ENCODE measurements at places on chromosomes 12 and 14.

- no peak for DNase-seq
These were observed 97.6 kb downstream of the GCH1 start for GRCh38 chr14:54805070-54805444.

DNA sequence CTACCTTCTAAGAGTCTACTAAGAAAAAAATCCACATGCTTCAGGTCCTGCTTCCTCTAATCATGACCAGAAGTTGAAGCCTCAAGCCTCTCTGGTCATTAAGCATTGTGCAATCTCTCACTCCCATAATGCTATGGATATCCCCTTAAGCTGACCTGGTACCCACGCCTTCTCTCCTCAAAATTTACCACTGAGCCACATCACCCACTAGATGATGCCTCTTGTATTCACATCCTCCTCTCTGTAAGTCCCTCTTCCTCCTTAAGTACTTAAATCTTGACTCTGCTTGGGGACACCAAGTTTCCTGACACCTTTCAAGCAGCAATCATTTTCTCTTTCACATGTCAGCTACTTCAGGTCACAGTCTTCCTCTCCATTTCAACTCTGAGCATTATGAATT, 9.8 kb downstream of the GALNT4 start:
- no peak for DNase-seq

DNA sequence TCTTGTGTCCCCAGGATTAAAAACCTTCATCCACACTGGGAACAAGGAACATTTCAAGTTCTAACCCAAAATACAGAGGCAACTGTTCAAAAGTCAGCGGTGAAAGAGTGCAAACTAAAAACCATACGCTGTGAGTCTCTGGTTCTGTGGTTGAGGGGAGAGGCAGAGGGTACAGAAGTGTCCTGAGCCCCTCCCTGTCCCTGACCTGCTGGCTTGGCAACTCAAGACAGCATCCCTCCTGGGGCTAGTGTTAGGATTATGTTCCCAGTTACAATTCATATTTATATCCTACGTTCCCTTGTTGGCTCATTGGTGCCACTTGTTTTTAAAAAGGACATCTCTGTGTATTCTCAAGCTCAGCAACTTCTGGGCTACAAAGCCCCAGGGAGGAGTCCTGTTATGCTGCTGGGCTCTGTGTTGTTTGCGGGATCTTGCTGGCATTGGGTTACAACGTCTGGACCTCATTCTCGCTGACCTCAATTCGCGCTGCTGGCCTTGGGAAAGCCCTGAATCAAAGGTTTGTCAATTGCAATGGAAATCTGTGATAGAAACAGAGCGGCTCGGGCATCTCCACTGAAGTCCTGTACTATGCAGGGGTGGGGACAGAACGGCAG, 420.8 kb downstream of the FUT8 start:
- peak; percentile 53 for DNase-seq

GRCh38 chr14:74412753-74413152, 13.3 kb downstream of the SYNDIG1L start:
- DNase-seq, result no peak

DNA sequence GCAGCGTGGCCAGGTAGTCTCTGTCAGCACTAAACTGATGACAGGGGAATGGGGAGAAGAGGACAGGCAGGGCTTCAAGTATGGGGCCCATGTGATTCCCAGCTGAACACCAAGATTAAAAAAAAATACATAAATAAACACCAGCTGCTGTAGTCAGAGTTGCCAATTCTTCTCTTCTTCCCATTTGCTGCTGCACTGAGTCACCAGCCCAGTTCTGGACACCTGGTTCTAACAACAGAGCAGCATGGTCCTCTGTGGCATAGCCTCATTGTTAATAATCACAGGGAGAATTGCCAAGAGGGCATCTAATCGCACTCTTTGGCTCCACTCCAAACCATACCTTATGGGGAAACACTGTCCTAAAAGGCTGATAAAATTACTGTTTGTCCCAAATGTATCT, 15.1 kb downstream of the PPM1H start:
- DNase-seq, result peak; percentile 20

GRCh38 chr12:108446766-108447165, 68.3 kb upstream of the FICD start:
- no peak for DNase-seq

DNA sequence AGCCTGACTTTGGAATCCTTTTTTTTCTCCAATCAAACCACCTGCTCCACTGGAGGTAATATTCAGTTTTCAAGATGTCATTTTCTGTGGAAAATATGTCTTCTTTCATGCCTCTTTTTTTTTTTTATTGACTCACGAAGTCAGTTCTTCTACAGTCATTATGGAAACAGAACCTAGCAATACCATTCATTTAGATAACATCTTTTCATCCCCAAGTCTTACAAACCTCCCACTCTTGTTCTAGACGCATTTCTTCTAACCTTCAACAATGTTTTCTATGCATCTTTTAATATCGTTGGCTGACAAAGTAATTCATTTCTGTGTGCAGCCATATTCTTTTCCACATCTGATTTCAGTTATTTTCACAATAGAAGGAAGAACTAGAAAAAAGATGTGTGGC, 474.3 kb upstream of the CCDC196 start:
- DNase-seq, result no peak

GRCh38 chr14:92121670-92122350, at the start of the genes CPSF2 and NDUFB1:
TSS of gene CPSF2 (plus strand) at chr14:92121969. CDS start at chr14:92130985, 9,016 bp downstream.
TSS of gene NDUFB1 (minus strand) at chr14:92121706. CDS start at chr14:92117637, 4,069 bp downstream.
- peak; percentile 89 for DNase-seq

DNA sequence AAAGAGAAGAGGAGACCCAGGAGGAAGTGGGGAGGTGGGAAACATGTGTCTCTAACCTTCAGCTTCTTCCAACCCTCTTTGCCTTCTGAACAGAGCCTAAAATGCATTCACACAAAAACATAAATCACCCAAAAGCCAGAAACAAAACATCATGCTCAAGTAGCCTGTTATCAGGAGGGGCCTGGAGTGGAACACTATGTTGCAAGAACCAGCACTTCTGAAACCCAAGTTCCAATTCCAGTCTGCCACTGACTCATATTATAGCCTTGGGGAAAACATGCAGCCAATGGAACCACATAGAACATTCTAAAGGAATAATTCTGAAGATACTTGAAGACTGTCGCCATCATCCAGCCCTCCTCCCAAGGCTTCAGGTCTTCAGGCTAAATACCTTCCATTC, 169.8 kb upstream of the PLXNC1 start:
- DNase-seq, result no peak

DNA sequence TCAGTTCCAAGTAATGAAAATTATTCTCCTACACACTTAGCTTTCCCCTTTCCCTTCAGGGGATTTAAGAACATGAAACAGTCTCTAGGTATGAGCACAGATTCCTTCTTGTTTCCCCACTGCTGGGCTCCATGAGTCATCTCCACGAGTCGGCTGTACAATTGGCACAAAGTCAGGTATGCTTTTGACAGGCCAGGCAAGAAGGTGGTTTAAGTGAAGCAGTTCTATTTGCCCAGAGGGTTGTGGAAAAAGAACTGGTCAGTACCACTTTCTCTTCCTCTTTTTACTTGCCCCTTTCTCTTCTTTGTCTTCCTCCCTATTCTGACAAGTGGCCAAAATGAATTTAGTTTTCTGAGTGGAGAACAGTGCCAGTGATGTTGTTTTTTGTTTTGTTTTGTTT, 16.3 kb downstream of the DYNC1H1 start:
- DNase-seq, result no peak

- DNase-seq, result no peak
These were observed 1.2 kb downstream of the KRT4 start for GRCh38 chr12:52812749-52813148.

DNA sequence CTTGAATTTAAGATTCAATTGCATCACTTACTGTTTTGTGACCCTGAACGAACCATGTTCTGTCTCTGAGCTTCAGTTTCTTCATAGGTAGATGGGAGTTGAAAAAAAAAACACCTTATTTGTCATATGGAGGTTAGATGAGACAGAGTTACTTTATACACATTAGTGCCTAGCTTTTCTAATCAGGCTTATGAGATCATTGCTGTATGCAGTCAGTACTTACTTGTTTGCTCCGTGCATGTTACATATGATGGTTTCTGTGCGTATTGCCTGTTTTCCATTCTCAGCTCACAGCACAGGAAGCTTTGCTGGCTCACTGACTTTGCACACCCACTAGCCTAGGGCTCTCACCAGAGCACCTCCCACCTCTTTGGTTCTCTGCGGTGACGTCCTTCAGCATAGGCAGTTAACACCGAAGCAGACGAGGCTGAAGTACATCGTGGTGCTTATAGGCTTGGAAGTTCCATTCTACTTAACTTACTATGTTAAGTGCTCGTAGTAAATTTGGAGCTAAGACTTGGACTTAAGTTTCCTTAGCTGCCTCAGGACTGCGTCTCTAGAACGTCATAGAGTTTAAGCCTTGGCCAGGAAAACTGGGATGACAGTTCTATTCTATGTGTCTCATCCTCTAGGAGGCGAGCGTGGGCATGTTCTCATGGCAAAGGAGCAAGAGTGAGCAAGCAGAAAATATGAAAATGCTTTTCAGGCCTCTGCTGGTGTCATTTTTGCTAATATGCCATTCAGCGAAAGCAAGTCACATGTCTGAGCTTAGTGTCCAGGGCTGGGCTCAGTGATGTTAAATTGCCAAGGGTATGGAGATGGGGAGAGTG, 57.3 kb downstream of the NRXN3 start:
- no peak for DNase-seq

DNA sequence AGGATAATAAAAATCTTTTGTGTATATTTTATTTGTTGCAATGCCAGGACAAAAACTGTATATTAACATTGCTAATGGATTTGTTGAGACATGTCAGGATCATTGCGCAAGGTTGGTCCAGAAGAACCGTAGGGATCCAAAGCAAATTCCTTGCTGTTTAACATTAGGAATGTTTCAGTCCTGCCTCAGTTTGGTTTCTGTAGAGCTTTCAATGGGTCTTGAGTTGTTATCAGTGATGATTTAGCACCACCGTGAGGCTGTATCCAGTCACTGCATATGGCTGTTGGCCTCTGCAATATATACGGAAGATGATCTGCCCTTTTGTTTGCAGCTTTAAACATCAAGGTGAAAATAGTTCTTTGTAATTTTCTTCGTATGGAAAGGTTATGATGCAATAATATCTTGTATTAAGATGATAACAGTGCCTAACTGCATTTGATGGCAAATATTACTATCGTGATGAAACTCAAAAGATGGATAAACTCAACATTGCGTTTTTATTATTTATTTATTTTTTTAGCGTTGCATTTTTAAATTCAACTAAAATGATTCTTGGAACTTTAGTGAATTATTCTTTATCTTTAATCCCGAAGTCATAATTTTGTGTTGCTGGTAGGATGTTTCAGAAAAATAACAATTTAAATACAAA, 231.2 kb downstream of the AKAP6 start:
- DNase-seq, result peak; percentile 71

GRCh38 chr12:39623919-39624318, 4.3 kb upstream of the ABCD2 start:
- DNase-seq, result no peak

DNA sequence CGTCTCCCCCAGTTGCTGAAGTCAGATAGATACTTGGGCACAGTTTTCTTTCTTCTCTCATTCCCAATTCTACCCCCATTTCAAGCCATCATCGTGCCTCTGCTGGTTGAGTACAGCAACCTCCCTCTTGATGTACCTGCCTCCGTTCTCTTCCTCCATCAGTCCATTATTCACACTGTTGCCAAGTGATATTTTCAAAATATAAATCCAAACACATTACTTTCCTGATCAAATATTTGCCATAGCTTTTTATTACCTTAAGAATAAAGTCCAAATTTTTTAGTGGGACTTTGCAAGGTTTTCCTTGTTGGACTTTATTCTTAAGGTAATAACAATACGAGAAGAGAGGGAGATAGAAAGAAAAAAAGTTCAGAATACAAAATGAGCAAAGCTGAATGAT, 18.6 kb upstream of the SSPN start:
- no peak for DNase-seq

GRCh38 chr12:131058700-131059099, 105.0 kb downstream of the ADGRD1 start:
- DNase-seq, result peak; percentile 11

DNA sequence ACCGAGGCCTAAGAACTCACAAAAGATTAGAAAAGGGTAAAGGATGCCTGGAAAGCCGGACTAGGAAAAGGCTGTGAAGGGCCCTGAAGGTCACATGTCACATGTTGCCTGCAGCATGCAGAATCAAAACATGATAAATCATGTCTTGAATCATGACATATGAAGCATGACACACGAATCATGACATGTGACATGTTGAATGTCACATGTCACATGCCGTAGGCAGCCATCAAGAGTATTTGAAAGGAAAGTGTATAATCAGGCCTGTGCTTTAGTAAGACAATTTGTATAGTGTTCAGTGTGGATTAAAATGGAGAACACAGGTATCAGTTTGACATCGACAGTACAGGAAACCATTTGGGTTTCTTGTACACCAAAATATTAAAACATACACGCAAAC, 30.8 kb downstream of the IFNG-AS1 start:
- DNase-seq, result no peak

GRCh38 chr14:64646103-64646502, 58.1 kb upstream of the PLEKHG3 start:
- no peak for DNase-seq

DNA sequence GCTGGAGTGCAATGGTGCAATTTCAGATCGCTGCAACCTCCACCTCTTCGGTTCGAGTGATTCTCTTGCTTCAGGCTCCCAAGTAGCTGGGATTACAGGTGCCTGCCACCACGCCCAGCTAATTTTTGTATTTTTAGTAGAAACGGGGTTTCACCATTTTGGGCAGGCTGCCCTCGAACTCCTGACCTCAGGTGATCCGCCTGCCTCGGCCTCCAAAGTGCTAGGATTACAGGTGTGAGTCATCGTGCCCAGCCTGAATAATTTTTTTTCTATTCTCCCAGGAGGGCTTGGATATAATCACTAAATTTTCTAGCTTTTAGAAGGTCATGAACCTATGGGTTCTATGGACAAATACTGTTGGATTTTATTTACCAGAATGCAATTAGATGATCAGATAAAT, 44.7 kb upstream of the GNPNAT1 start:
- DNase-seq, result no peak

GRCh38 chr12:3316776-3317480, 174.1 kb upstream of the PRMT8 start:
- DNase-seq, result no peak

GRCh38 chr12:98352218-98352811, 163.1 kb upstream of the TMPO start:
- no peak for DNase-seq

- no peak for DNase-seq
These were observed 252.9 kb upstream of the NAV3 start for GRCh38 chr12:77577791-77578190.

GRCh38 chr12:69884386-69884785, 59.4 kb downstream of the MYRFL start:
- DNase-seq, result no peak

DNA sequence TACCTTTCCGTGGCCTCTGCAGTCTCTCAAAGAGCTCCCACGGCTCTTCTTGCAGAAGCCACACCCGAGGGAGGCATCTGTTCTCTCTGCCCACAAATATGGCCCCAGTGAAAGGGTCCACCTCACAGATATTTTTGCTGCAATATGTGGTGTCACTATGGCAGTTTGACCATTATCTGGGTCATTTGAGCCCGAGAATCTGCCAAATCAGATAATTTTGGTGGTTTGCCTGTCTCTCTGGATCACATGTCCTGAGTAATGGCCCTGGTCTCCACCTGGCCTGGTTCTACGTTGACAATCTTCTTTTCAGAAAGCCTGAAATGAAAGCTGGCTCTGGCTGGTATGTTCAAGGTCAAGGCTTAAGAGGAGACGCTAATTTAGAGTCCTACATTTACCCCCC, 5.7 kb upstream of the WSCD2 start:
- no peak for DNase-seq

GRCh38 chr12:4769073-4769472, 48.9 kb downstream of the GALNT8 start:
- DNase-seq, result no peak

Measured in femur (tissue), 1 donor.